ENCODE measurements at places on chromosomes 6 and 20.
A peak's percentile ranks its signal among the peaks of the same experiment; 100 is the strongest.

DNA sequence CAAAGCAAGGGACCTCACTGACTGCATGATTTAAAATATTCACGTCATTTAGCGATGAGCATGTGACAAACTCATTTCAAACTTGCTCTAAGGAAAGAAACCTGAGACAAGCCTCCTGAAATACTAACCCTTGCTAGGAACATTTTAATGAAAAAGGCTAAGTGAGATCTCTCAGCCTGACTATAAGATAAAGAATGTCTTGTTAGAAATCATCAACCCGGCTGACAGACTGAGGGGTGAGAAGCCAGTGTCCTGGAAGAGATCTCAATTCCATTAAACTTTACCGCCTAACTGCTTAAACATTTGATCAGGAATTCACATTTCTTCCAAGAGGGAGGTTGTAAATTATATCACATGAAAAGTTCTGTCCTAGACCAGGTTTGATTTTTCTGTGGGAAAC, 274.8 kb upstream of the EXOC2 start:
- no peak for DNase-seq

GRCh38 chr6:79630883-79631692, at the start of gene SH3BGRL2:
TSS of gene SH3BGRL2 (plus strand) at chr6:79631329. CDS start at chr6:79631462, 133 bp downstream.
- DNase-seq = peak; percentile 56

DNA sequence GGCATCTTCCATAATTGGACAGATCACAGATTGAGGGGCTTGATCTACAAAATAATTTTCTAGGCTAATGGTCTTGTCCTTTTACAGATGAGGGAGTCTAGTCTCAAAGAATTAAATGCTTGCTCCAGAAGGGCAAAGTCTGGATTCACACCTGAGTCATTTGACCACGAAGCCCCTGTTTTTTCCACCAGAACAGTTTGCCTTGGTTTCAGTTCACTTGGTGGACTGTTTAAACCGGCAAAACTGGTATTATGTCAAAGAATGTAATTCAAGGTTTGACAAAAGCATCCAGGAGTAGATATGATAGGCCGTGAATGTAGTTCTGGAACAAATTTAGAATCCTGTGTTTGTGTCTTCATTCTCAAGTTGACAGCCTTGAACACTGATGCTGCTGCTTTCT, 3.3 kb downstream of the MYO6 start:
- DNase-seq = no peak

GRCh38 chr20:51195419-51195901, 172.6 kb upstream of the KCNG1 start:
- DNase-seq = peak; percentile 83

DNA sequence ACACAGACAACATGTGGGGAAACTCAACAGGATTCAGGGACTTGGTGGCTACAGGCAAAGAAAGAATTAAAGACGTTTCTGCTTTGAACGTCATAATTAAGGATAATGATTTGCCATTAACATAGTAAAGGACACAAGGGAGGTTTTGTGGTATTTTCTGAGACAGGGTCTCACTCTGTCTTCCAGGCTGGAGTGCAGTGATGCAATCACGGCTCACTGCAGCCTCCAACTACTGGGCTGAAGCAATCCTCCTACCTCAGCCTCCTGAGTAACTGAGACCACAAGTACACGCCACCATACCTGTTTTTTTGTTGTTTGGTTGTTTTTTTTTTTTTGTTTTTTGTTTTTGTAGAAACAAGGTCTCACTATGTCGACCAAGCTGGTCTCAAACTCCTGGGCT, 62.4 kb downstream of the MAP3K5 start:
- no peak for DNase-seq

DNA sequence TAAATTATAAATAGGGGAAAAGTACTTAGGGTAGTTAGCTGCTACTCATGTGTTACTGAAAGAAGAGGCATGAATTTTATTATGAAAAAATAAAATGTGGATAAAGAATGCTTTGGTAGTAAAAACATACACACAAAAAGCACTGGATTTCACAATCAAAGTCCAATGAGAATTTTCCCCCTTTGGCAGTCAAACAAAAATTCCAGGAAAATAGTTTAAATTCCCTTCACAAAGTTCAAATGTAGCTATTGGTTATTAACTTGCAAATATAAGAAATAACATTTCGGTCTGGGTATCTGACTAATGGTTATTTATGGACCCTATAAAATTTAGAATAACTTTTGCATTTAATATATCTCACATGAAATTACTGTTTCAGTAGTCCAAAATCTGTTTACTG, 210.4 kb downstream of the FOXC1 start:
- peak; percentile 51 for DNase-seq

DNA sequence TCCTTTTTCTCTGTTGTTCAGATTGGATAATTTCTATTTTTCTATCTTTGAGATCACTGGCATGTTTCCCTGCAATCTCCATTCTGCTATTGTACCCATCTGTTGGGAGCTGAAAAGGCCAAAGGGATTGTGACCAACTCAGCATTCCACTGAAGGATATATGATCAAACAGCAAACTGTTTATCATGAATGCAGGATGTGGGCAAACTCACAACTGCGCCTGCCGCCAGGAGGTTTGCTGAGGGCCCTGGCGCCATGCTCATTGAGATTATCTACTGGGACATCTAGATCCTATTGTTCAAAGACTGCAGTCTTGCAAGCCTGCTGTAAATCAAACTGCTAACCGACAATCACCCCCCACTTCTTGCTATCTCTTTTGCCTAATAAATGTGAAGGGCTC, 3.8 kb upstream of the FKBP1A start:
- no peak for DNase-seq

Data from HCEC 1CT (cell line).